OCI-M1 (cell line): ENCODE measurements at places on chromosomes 16 and 17.

GRCh38 chr16:52293204-52293603, 253.7 kb downstream of the TOX3 start:
- no peak for DNase-seq

DNA sequence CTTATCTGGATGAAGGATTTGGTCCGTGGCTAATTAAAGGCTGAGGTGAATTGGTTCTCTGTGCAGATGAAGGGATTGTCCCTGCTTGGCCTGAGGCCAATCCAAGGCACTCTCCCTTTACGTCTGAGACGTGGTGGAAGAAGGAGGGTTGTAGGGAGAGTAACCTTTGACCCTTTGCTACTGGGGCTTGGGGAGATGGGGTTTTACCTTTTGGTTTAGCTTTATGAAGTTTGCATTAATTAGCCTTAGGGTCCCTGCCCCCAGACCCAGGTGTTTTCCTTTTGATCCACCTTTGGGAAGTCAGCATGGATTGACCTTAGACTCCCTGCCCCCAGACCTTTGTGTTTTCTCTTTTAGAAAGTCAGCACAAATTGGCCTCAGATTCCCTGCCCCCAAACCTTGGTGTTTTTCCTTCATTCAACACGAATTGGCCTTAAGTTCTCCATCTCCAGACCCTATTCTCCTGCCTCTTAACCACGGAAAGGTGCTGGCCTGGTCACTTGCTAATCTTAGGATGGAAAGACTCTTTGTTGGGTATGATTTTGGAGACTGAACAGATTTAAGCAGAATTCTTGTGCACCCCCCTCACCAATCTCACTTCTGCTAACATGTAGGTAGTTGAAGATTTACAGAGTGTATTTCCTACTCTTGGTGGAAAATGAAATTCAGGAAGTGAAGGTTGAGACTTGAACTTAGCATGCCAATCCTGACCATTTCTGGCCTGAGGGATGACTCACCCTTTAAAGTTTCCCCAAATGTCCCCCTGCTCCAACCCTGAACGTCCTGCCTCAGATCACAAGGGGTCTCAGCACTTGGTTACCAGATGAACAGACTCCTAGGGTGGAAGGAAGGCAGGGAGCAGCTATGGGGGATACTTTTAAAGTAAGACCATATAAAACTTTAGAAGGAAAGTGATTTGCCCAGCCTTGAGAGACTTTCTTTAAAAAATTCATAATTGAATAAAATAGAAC, 23.1 kb upstream of the MMD start:
- DNase-seq, result peak; percentile 44

DNA sequence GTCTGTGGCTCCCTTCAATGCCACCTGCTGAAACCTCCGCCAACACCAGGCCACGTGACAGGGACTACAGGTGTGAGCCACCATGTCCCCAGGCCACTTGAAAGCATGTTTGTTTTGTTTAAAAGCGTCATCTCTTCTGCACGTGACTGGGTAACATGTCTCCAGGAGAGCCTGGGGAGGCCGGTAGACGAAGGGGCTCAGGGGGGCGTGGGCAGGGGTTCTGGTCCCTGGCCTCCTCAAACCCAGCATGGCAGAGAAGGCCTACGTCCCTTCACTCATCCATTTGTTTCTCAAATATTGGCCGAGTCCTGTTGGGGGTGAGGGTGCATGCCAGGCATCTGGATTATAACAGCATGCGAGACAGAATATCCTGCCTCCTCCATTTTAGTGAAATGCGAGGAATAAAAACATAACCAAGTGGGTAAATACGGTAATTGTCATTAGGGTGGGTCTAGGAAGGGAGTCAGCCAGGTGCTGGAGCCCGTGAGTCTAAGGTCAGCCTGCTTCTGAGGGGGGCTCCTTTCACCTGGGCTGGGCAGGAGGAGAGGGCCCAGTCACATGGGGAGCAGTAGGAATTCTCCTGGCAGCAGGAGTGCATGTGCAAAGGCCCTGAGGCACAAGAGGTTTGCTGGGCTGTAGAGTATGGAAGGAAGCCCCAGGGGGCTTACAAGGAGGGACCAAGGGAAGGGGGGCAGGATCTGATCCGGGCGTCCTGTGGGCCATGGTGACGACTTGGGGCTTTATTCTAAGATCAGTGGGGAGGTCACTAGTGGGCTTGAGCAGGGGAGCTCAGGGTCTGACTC, 26.8 kb upstream of the CIBAR2 start:
- DNase-seq, result no peak

DNA sequence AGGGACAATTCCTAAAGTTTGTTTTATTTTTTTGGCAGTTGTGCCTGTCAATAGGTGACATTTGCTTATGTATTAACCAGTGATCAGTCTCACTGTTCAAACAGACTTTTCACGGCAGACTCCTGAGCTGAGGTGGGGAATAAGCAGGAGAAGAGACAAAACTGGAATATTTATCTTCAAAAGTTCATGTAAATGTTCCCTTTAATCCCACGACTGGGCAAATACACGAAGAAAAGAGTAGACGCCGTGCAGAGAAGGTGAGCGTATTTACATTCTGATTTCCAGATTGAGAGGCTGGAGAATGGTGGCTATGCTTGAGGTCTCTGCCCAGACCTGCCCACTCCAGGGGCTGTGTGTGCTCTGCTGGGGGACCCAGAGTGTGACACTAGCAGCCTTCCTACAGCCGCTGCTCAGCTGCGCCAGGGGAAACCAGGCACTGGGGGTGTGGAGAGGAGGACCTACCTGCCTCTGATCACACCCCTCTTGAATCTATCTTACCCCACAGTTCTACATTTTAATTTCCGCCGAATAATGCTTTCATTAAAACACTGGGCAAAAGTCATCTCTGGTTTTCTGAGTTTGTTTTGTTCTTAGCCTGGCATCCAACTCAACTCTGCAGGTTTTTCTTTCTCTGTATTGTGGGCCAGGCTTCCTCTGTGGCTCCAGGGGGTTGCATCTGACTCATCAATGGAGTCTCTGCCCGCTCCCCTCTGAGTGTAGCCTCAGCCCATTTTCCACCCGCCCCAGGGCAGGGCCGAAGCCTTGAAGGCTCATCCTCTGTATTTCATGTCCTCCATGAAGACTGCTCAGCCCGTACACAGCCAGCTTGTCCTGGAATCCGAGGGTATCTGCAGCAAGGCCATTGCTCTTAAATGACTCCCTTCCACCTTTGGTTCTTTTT, 237.1 kb downstream of the NTN1 start:
- no peak for DNase-seq

GRCh38 chr17:47665655-47666054, 15.9 kb downstream of the KPNB1 start:
- DNase-seq, result no peak

DNA sequence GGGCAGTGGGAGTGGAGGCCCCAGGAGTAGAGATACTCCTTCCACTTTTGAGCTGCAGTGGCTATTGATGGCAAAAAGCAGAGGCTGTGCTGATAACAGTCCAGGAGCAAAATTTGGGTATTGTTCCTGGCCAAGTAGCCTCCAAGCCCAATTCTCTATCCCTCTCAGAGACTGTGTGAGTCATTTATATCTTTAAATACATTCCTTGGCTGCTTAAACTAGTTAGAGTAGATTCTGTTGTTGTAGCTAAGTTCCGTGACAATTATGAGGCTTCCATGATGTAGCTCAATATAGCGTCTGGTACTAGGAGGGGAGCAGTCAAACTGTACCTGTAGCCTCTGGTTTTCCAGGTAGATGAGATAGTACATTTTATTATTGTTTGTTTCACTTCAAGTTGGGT, 19.9 kb upstream of the UBE2G1 start:
- DNase-seq, result no peak
